NB4 (cell line): ENCODE measurements at places on chromosomes 1 and 21.
A peak's percentile ranks its signal among the peaks of the same experiment; 100 is the strongest.

GRCh38 chr1:153540394-153541361 is at the start of gene S100A5:
Gene S100A5 (minus strand): TSS chr1:153540934. CDS start chr1:153540191, 743 bp downstream.
- DNase-seq = peak; percentile 87

- peak; percentile 16 for DNase-seq
Measured at GRCh38 chr1:175217721-175218531, 25.4 kb upstream of the KIAA0040 start.

DNA sequence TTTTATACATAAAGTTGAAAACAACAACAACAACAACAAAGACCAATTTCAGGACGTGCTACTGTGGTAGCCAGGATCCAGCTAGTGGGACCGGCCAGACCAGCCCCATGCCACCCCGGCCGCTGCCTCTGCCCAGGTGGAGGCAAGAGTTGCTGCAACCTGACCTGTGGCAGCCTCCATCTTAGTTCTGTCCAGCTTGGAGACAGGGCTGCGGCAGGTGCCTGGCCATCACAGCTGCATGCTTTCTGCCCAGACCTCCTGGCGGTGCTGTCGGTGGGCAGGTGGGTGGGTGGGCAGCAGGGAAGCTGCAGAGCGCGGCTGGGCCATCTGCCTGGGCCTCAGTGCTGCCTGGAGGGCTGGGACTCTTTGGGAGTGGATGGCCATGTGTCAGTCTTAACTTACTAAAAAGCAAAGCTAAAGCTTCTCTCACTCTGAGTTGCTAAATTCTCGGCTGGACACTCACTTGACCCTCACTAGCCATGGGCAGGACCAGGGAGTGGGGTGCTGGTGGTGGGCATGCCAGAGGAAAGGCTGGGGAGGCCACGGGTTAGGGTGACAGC is 38.6 kb downstream of the KIAA1614 start:
- no peak for DNase-seq

DNA sequence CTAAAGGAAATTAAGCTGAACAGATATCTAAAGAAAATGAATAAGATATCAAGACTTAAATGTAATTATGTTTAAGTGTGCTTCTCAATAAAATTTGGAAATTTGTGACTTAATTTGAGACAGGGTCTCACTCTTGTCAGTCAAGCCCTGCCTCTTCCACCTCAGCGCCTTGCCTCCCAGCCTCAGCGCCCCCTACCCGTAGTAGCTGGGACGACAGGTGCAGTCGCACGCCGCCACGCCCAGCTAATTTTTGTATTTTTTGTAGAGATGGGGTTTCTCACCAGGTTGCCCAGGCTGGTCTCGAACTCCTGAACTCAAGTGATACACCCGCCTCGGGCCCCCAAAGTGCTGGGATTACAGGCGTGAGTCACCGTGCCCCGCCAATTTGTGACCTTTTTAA is 117.0 kb downstream of the CLEC20A start:
- DNase-seq = no peak

GRCh38 chr1:92482665-92483609 is 3.8 kb downstream of the GFI1 start:
- peak; percentile 54 for DNase-seq
